ENCODE measurements at places on chromosomes 3 and 15.
A peak's percentile ranks its signal among the peaks of the same experiment; 100 is the strongest.

GRCh38 chr3:129122412-129123011 is 908 bp upstream of the RAB43 start:
- no peak for DNase-seq

- DNase-seq, result no peak
These were observed 623.5 kb downstream of the EDEM1 start for GRCh38 chr3:5811016-5811415.

- no peak for DNase-seq
These were observed 57.3 kb downstream of the ADAMTSL3 start for GRCh38 chr15:83711236-83711635.

DNA sequence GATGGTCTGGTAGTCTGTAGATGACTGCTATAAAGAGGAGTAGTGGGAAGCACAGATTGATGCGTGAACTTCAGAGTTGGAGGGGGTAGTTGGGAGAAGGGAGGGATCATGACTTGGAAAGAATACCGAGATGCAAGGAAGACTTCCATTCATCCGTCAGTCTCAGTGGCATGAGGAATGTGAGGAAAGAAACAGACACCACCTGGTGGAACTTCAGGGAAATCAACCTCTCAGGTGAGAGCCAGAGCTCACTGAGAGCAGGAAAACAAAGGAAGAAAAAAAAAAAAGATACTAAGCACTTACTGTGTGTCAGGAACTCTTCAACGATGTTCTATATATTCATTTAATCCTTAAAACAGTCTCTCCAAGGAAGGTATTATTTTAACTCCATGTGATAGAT is 172.4 kb downstream of the OXSM start:
- no peak for DNase-seq

GRCh38 chr15:33071451-33071850 is 123.1 kb downstream of the FMN1 start:
- no peak for DNase-seq

DNA sequence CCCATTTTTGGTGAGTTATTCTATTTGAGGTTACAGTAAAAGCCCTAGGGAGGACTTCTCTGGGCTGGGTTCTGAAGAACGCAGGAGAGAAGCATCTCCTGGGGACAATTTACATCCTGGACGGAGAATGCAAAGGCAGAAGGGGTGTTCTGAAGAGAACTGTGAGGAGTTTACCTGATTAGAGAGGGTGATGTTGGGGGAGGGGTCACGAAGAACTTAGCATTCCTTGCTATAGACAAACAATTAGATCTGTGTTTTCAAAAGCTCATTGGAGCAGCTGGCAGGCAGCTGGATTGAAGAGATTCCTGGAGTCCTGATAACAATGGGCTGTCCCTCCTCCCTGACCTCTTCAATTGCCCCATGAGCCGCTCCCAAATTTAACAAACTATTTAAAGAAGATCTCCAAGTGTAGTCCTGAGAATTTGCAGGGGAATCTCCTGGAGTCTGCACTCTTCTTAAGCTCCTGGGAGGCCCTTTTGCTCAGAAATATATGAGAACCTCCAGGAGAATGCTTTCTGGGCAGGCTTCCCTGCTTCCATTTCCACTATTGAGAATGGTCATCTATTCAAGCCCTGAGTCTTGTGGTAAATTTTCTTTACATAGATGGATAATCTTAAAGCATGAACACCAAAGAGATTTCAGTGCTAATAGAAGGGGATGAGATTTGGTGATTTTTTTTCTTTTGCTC is 55.3 kb downstream of the ARHGAP31 start:
- DNase-seq, result no peak

- no peak for DNase-seq
These were observed 203.5 kb upstream of the TBC1D5 start for GRCh38 chr3:17945799-17946399.

- DNase-seq, result no peak
These were observed 237.6 kb upstream of the NDN start for GRCh38 chr15:23924686-23925085.

GRCh38 chr3:190671658-190672057 is 157.8 kb downstream of the IL1RAP start:
- no peak for DNase-seq

GRCh38 chr3:18641916-18642315 is 216.8 kb upstream of the SATB1 start:
- DNase-seq, result no peak

DNA sequence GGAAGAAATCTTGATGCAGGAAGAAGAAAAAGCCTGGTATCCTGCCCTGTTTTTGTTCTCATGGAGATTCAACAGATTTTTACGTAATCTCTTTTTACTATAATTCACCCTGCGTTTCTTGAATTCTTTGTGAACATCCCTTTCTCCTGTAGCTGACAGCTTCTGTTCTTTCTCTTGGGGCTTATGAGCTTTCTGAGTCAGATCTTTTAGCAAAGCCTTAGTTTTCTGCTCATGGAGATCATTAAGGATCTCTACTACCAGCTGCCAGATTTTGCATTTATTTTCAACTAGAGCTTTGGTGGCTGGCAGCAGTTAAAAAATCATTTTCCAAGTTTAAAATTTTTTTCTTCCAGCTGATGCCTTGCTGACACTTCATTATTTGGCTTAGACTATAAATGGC is 51.6 kb downstream of the MOBP start:
- no peak for DNase-seq

GRCh38 chr3:133213937-133214336 is 175.7 kb downstream of the TMEM108 start:
- no peak for DNase-seq

DNA sequence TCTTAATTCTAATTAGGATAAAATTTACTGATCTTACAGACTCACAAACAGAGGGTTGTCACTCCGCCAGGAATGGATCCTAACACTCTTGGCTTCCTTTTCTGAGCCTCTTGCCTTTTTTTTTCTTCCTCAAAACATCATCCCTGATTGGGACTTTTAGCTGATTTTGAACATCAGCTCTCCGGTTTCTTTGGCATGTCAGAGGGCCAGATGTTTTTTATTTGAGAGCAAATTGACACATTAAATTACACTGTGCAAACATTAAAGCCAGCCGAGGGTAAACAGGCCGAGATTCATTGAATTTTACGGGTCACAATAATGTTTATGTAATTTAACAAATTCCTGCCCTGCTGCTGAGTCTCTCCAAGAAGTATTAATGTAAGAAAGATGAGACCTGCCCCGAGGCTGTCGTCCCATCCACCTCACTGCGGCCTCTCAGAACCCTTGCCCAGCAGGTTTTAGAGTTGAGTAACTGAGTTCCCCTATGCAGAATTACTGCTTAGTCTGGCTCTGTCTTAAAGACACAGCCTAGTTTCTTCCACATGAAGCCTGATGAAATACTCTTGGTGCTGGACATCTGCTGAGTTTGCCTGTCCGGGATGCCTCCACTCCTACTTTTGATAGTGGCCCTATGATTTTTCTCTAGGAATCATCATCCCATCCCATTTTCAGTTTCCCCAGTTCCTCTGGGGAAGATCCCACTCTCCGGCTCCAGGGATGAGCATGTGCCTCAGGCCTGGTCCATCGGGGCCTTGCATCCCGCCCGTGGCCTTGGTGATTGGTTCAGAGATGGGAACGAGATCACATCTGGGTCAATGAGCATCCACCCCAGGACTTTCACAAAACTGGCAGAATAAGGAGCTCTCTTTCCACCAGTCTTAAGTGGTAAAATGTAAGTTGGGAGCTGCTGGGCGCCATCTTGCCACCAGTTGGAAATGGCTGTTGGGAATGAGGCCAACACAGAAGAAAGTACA is 226.6 kb upstream of the TLE3 start:
- no peak for DNase-seq

DNA sequence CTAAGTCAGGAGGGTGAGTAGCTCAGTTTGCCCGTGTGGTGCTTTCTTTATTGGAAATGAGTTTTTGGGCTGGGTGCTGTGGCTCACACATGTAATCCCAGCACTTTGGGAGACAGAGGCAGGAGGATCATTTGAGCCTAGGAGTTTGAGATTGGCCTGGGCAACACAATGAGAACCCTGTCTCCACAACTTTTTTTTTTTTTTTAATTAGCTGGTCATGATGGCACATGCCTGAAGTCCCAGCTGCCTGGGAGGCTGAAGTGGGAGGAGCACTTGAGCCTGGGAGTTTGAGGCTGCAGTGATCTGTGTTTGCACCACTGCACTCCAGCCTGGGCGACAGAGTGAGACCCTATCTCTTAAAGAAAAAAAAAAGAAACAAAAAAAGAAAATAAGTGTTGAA is 174.9 kb downstream of the NSMCE3 start:
- no peak for DNase-seq

GRCh38 chr3:174253196-174253823 is 605.8 kb upstream of the NAALADL2 start:
- no peak for DNase-seq

- DNase-seq, result no peak
These were observed 70.1 kb upstream of the CCK start for GRCh38 chr3:42336103-42336502.

GRCh38 chr3:49570028-49570654 is 15.9 kb downstream of the BSN start:
- DNase-seq, result no peak

DNA sequence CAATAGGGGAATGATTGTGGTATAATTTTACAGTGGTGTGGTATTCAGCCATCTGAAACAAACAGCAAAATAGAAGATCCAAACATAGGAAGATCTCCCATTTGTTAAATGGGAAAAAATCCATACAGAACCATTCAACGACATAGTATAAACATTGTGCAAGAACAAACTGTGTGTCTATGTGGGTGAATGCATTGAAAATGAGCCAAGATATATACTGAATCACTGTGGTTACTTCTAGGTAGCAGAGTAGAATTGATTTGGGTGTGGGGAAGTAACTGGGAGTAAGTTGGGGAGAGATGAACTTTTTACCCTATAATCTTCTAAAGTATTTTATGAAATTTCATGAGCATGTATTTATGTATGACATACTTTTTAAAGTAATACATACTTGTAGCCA is 123.1 kb upstream of the UMPS start:
- DNase-seq, result no peak

DNA sequence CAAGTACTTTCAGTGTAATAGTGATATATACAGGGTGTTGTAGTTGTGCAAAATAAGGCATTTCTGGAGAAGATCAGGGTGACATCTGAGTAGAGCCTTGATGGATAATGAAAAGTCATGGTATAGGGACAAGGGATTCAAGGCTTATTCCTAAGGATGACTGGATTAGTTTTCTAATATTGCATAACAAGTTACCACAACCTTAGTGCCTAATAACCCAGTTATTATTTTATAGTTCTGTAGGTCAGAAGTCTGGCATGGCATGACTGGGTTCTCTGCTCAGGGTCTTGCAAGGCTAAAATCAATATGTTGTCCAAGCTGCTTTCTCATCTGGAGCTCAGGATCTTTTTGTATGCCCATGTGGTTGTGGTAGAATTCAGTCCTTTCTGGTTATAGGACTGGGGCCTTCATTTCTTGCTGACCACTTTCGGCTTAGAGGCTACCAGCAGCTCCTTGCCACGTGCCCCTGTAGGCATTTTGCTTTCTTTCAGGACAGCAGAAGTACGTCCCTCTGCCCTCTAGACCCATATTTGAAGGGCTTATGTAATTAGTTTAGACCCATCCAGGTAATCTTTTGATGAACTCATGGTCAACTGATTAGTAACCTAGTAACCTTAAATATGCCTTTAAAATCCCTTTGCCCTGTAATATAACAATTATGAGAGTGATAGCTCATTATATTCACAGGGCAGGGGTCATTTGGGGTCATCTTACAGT is 73.2 kb upstream of the LRRFIP2 start:
- no peak for DNase-seq

- DNase-seq, result no peak
These were observed 41.1 kb downstream of the ACAA1 start for GRCh38 chr3:38095669-38096483.

- DNase-seq, result no peak
These were observed 18.9 kb downstream of the WNT5A start for GRCh38 chr3:55468251-55468650.

GRCh38 chr3:130395916-130396315 is 50.4 kb downstream of the COL6A5 start:
- no peak for DNase-seq

GRCh38 chr15:81604713-81605112 is 230.7 kb upstream of the TMC3 start:
- no peak for DNase-seq

DNA sequence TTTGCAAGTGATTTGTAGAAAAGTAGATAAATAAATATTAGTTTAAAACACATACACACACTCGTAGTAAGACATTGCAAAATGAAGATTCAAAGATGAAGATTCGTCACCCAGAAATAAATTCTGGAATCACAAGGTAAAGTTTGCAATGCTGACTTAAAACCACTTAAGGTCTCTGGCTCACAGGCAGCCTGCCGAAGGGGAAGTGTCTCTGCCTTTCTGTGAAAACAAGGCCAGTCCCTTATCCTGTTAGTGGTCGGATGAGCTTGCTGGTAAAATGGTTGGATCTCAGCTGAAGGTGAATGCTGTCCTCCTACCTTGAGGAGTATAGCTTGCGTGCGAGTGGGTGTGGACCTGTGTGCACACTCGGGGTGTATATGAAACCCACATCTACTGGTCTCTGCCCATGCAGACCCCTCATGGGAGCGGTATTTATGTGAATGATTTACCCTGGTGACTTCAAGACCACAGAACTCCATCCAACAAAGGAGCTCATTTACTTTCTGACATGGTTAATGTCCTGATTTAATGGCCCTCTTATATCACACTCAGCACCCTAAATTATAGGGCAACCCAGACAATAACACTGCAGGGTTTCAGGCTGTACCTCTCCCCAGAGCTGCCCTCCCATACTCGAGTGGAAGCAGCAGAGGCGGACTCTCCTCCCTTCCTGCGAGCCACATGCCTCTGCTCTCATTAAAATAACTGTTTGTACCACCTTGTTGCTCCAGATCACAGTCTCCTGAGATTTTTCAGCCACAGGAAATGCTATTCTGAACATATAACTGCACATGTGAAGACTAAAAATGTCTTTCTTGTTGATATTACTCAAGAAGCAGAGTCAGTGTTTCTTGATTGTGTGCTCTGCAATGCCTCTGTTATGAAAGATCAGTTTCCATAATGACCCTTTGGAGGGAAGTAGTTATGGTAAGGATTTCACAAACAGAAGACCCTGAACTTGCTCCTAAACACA is 45.9 kb upstream of the ALDH1A3 start:
- no peak for DNase-seq

- peak; percentile 67 for DNase-seq
These were observed at the start of gene SH3BP5 for GRCh38 chr3:15332405-15333098. Gene SH3BP5, minus strand, starts transcription at chr3:15332586. Its CDS starts 178 bp downstream, at chr3:15332408.

- no peak for DNase-seq
These were observed 29.7 kb upstream of the HHATL start for GRCh38 chr3:42732196-42732828.

GRCh38 chr3:4401441-4401840 is 65.6 kb downstream of the SUMF1 start:
- DNase-seq, result no peak

- DNase-seq, result peak; percentile 13
These were observed 1.7 kb downstream of the LPCAT4 start for GRCh38 chr15:34365091-34365825.
